ENCODE measurements at places on chromosomes 3 and 15. TPM values are rescaled to one million over a fixed set of nuclear protein-coding genes. Genes with fewer than 3 reads are reported as not detected.

DNA sequence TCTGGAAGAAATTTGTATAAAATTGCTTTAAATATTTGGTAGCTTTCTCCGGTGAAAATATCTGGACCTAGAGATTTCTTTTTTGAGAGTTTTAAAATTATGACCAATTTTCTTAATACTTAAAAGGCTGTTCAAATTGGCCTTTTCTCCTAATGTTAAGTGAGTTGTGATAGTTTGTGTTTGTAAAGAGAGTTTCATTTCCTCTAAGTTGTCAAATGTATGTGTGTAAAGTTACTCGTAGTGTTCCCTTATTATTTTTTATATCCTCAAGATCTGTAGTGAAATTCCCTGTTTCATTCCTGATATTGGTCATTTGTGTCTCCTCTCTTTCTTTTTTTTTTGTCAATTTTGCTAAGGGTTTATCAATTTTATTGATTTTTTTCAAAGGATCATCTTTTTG lies 92.6 kb upstream of the CTNNB1 start:
- no peak for DNase-seq

DNA sequence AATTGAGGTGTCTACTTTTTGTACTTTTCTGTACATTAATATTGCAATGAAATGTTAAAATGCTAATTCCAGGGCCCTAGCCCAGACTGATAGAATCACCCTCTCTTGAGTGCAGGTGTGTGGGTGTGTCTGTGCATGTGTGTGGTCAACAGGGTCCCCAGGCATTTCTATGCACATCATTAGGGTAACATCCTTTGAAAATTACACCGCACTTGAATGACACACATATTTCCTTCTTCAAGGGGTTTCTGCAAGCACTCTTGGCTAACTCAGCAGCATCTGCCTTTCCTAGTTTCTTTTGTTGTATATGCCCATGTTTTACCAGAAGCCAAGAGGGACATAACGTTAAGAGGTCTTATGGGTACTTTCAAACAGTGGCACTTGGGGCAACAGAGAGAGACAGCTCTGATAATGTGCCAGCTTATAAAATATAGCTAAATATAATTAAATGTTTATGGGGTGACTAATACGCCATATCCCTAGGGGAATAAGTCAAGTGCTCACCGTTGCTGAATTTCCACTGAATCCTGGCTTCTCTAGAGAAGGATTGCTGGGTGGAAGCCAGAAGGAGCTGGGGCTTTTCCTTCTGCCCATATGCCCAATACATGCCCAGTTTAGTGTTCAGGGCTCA lies 54.5 kb upstream of the LRIG1 start:
- no peak for DNase-seq

DNA sequence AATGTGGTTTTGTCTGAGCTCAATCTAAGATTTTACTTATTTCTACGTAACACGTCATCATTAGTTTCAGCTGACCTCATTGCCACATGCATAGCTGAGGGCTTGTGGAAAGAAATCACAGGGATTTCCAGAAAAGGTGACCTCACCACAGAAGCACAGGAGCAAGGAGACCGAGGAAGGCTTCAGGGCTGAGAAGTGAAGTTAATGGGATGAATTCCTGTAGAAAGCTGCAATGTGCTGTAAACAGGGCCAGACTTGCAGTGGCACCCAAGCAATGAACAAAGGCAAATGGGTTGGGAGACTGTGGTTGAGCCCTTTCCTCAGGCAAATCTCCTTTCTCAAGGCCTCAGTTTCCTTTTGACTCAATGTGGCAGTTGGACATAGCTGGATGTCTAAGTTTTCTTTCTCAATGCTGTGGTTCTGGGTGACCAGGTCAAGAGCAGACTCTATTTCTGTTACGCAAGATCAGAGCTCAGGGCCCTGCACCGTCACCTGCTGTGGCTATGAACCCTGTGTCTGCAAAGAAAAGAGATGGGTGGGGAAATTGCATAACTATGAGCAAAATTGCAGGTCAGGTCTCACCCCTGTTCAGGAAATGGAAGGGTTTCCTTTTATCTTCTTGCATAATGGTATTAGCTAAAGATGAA lies 252.2 kb upstream of the TBL1XR1 start:
- no peak for DNase-seq

DNA sequence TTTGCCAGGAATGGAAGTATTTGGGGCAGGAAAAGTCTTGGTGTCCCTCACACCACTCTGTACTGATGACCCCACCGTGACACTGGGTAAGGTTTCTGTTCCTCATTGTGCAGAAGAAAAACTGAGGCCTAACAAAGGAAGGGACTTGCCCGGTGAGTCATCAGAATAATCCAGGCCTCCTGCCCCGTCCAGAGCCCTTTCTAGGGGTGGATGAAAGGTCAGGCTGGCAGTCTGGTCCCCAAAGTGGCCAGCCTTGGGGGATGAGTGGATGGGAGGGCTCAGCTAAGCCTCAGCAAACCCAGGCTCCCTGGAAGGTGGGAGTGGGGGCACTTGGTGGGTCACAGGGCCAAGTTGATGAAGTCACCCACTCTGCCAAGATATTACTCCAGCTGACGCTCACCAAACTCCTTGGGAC lies 2.3 kb upstream of the DNAH1 start:
- peak; percentile 54 for DNase-seq

- no peak for DNase-seq
These were observed 35.3 kb downstream of the PBRM1 start for GRCh38 chr3:52650439-52650838.

GRCh38 chr15:84840741-84841429 lies 23.7 kb downstream of the ALPK3 start:
- DNase-seq, result no peak

- no peak for DNase-seq
These were observed 23.4 kb downstream of the DPP8 start for GRCh38 chr15:65494076-65494475.

GRCh38 chr15:64634027-64634426 lies 141.4 kb downstream of the RBPMS2 start:
- DNase-seq, result no peak

- no peak for DNase-seq
These were observed 148.9 kb upstream of the UBE2E1 start for GRCh38 chr3:23656821-23657220.

- no peak for DNase-seq
These were observed 364.2 kb downstream of the RBMS3 start for GRCh38 chr3:29644956-29645636.

DNA sequence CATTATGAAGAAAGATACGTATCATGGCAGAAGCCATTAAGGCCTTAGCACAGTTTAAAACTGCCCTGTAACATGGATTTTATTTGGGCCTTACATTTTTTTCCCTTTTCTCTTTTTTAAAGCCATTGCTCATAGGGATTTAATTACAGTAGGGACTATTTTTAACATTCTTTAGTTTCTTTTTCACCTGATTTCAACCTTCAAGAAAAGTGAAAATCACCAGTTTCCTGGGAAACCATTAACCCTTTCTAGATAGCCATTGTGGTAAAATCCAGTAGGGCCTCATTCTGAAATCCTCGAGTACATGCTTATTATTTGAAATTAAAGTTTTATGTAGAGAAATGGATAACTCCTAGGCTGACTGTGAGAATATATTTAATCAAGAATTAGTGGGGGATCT lies 3.1 kb downstream of the SPRED1 start:
- DNase-seq, result no peak

GRCh38 chr3:138437281-138437680 lies 2.9 kb downstream of the ESYT3 start:
- no peak for DNase-seq

DNA sequence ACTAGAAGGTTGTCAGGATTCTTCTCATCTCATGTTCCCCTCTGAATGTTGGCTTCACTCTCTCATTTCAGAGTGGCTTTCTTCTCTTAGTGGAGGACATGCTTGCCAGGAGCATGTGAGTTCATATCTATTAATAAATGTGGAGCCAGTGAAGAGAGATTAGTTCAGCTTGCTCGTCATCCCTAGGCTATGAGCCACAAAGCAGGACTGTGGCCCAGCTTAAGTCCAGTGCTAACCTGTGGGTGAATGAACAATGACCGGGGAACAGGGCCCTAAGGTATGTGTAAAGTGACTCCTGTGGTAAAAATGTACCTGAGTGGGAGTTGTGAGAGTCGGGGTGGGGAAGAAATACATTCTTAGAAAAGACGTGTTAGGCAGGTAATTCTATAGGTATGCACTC lies 96.9 kb upstream of the TBL1XR1 start:
- DNase-seq, result no peak

DNA sequence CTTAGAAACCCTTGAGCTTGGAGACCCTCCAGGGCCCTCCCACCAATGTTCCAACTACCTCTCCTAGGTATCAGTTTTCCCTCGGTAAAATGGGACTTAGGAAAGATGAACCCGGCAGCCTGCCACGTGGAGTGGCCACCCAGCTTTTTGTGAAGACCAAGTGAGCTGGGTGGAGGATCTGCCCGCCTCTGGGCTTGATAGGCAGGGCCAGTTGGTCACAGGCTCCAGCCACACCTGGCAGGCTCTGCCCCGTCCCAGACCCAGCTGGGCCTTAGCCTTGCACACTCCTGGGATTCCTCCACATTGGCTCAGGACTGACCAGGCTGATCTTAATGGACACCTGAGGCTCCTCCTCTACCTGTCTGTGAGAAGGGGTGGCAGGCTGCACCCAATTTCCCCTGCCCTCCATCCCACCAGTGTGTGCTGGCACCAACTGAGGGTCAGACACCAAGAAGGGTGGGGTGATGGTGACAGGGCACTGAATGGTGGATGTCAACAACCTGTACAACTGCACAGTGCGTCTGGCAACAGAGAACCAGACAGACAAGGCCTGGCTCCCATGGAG lies 761 bp upstream of the GRIP2 start:
- DNase-seq, result no peak

- DNase-seq, result no peak
These were observed 151.2 kb upstream of the UBE2E1 start for GRCh38 chr3:23654571-23654970.

DNA sequence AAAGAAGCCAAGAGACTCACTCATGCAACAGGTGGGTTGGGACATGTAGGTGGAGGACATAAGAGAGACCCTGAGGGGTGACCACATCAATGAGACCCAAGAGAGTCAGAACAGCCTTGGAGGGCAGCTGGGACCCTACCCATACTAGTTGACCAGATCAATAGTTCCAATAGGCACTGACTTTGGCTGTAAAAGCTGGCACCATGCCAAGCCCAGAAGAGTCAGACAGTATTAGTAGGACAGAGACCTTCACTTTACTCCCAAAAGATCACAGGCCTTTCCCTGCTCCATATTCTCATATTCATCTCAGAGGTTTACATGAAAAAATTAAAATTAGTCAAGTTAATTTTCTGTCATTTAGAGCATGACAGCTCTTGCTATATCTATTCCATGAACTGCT lies 20.9 kb upstream of the GABRR3 start:
- DNase-seq, result no peak

GRCh38 chr15:81317642-81318017 lies 6.3 kb downstream of the STARD5 start:
- DNase-seq, result no peak

- no peak for DNase-seq
These were observed 238.6 kb upstream of the TMC3 start for GRCh38 chr15:81612631-81613030.

LMOD3 gene
- 0.41 TPM for total RNA-seq

IVD gene
- total RNA-seq, result 15.1 TPM

CRABP1 gene
- 13.9 TPM for total RNA-seq

IL17RB gene
- total RNA-seq, result 1.6 TPM

TM2D3 gene
- 102 TPM for total RNA-seq

XIRP1 gene
- total RNA-seq, result not detected

TSEN2 gene
- 39.5 TPM for total RNA-seq

WWTR1 gene
- total RNA-seq, result 6.1 TPM

HRG gene
- not detected for total RNA-seq

CYP8B1 gene
- not detected for total RNA-seq
